B cell (primary cell): ENCODE measurements at places on chromosomes 11 and 22. TPM values are rescaled to one million over a fixed set of nuclear protein-coding genes. Genes with fewer than 3 reads are reported as not detected.

DNA sequence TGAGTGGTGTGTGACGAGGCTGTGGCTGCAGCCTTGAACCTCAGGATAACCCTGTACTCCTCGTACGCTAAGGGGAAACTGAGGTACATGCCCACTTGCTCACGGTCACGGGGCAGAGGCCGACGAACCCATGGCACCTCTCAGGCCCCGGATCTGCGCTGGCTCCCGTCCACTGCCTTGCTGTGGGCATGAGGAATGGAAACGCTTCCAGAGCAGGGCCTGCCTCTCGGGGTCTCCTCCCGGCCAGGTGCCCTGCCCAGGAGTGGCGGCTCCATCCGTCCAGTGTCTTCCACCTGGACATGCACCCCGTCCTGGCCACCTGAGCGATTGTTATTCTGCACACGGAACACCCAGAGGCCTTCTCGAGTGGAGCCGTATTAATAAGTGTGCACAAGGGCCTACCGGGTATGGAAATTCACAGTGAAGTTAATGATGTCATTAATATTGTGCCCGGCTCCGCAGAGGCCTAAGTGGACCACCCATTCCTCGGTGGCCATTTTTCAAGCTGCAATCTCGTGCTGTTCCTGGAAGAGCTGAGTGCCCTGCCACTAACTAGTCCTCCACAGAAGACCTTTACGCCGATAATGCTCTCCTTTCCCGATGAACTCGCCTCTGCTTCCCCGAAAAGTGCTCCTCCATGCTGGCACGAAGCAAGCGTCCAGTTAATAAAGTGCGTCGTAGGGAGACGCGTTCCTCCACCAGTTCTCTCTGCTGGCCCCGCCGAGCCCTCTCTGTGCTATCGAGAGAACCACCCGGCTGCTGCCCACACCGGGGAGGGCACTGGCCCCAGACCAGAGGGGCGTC, 927.9 kb downstream of the BRD1 start:
- no peak for DNase-seq

GRCh38 chr11:111388420-111388819, 9.3 kb upstream of the POU2AF1 start:
- no peak for DNase-seq

DNA sequence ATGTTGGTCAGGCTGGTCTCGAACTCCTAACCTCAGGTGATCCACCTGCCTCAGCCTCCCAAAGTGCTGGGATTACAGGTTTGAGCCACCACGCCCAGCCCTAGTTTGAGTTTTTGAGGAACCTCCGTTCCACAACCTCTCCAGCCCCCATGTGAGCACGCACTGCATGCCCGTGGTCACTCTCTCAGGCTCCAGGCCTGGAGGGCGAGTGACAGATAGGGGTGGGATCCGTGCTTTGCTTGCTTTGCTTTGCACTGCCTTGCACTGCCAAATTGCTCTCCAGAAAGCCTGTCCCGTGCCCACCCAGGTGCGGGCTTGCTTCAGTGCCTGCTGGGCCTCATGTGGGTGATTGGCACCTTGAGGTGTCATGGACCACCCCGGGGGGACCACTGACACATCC, 29.9 kb downstream of the FGF4 start:
- DNase-seq = no peak

GRCh38 chr11:74400606-74401005, 2.4 kb upstream of the PGM2L1 start:
- no peak for DNase-seq

The UBQLNL gene
- total RNA-seq = 1.3 and 1.4 TPM in 2 replicates

The MN1 gene
- 0.02 and 0.07 TPM in 2 replicates for total RNA-seq
